ENCODE measurements at places on chromosomes 13 and 19.

DNA sequence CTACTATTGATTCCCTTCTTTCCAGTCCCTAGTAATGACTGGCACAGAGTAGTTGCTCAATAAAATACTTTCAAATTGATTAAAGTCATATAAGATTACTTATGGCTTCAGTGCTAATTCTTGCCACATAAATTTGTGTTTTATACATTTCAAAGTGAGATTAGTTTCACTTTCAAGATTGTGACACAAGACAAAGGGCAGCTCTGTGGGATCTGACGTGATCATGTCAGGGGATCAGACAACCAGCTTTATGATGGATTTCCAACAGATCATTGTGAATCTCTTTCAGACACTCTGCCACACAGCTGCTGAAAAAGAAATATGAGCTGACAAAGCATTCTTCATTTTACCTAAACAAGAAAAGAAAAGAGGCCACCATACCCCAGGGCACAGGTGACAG lies 73.4 kb upstream of the POMP start:
- no peak for DNase-seq

DNA sequence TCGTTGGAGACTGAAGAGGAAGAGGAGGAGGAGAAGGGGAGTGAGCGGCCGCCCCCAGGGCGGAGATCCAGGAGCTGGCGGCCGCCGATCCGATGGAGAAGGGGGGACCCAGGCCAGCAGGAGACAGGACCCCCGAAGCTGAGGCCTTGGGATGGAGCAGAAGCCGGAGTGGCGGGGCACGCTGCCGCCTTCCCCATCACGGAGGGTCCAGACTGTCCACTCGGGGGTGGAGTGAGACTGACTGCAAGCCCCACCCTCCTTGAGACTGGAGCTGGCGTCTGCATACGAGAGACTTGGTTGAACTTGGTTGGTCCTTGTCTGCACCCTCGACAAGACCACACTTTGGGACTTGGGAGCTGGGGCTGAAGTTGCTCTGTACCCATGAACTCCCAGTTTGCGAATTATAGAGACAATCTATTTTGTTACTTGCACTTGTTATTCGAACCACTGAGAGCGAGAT lies 1.8 kb downstream of the GADD45B start:
- no peak for DNase-seq

- DNase-seq = no peak
Measured at GRCh38 chr19:46689358-46689757, 27.6 kb downstream of the PRKD2 start.

- DNase-seq = no peak
Measured at GRCh38 chr13:27304099-27304498, 33.5 kb downstream of the RASL11A start.

GRCh38 chr13:27311518-27312210 lies 41.0 kb downstream of the RASL11A start:
- no peak for DNase-seq

- DNase-seq = no peak
Measured at GRCh38 chr19:30688696-30689095, 316.5 kb downstream of the ZNF536 start.

- DNase-seq = peak; percentile 29
Measured at GRCh38 chr19:9075064-9075949, 11.6 kb upstream of the OR1M1 start.

- DNase-seq = no peak
Measured at GRCh38 chr13:23627410-23627809, 57.2 kb downstream of the TNFRSF19 start.

- DNase-seq = no peak
Measured at GRCh38 chr13:59425211-59425741, 738.5 kb downstream of the DIAPH3 start.

- DNase-seq = peak; percentile 0
Measured at GRCh38 chr13:77507931-77508776, 27.4 kb upstream of the SCEL start.

- DNase-seq = no peak
Measured at GRCh38 chr13:94269557-94269956, 209.9 kb downstream of the DCT start.

GRCh38 chr13:91714855-91715254 lies 316.4 kb downstream of the GPC5 start:
- DNase-seq = no peak

DNA sequence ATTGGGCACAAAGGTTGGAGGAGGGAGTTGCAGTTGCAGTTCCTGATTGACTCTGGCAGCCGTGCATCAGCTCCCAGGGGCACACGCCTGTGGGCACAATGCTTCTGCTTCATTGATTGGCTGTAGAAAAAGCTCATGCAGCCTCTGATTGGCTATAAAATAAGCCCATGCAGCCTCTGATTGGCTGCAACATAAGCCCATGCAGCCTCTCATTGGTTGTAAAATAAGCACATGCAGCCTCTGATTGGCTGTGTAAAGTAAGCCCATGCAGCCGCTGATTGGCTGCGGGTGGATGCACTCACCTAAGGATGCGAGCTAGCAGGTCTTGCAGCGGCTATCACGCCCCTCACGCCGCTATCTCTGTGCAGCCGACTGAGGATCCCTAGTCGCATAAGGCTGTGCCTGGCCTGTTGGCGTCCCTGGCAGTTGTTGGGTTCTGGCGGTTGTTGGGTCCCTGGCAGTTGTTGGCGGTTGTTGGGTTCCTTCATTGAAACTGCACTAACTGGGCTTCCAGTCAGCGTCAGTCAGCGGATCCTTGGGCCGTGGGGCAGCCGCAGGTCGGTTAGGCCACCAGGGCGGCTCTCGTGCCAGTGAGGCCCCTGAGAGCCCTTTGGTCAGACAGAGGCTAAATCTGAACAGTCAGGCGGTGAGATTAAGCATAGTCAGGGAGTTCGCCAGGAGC lies at the start of gene SIGLECL1:
Gene SIGLECL1, plus strand, starts transcription at position 295 of the 682 bp plus-strand sequence. CDS start 12,993 bp downstream, outside the sequence.
- no peak for DNase-seq

- no peak for DNase-seq
Measured at GRCh38 chr13:98206946-98207345, 29.9 kb upstream of the RNF113B start.

GRCh38 chr19:18785179-18786124 lies 5.7 kb downstream of the COMP start:
- DNase-seq = peak; percentile 89

DNA sequence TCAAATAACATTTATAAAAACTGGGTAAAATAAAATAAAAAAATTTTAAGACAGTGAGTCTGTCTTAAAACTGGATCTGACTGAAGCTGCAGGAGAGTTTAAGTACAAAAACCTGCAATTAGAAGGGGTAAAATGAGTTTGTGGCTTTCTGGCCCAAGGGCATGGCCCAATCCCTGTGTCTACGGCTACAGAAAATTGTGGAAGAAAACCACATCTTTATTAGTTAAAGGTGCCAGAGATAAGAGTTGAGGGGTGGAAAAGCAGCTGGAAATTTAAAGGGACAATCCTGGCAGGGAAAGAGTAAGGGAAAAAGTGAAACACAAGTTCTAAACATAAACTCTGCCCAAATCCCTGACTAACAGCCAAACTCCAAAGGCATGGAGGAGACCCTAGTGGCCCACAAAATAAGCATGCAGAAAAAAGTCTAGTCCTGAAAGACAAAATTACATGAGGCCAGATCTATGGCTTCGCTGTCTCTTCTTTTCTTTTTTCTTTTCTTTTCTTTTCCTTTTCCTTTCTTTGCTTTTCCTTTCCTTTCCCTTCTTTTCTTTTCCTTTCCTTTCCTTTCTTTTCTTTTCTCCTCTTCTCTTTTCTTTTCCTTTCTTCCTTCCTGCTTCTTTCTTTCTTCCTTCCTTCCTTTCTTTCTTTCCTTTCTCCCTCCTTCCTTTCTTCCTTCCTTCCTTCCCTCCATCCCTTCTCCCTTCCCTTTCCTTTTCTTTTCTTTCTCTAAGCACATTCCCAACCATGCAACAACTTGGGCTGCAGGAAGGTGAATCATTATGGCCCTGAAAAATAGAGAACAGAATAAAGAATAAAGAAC lies 23.5 kb upstream of the DLEU7 start:
- no peak for DNase-seq

DNA sequence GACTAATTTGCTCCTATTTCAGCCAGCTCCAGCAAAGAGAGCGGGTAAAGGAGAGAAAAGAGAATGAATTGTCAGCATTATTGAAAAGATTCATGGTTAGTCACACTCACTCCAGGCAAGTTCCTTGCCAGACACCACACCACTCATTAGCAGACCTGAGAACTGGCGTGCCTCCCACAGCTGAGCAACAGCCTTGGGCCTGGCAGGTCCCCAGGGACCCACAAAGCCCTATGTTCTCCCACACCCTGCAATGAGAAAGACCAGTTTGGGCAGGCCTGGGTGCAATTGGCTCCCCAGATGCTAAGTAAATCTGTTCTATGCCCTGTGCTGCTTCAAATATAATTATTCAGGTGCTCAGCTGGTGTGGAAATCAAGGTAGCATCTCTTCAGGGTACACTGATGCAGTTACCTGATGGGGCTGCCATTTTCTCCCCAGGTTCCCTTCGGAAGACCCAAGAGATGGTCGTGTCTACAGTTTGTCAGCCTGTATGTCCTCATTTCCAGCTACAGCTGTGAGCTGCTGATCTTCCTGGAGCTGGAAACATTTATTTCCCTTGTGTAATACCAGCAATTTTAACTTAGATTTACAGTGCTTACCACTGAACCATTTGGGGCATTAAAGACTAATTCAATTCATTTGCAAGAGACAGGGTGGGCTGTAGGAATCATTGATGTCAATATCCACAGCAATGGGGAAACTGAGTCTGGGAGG lies 405.0 kb downstream of the COG6 start:
- DNase-seq = peak; percentile 94

- no peak for DNase-seq
Measured at GRCh38 chr19:23882493-23882892, 32.2 kb upstream of the ZNF726 start.

DNA sequence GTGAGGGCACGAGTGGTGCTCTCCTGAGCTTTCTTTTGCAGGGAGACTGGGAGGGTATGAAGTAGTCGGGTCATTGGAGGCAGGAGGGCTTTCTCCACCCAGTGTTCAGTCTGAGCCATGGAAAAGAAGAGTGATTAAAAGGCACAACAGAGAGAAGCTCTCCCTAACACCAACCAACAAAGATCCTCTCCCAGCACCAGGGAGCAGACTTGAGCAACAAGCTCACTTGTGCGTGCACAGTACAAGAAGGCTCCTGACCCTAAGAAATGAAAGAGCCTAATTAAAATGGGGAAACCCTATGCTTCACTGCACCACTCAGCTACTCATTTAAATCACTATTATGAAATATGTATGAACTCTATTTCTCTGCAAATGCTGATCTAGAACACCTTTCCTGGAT lies 276.3 kb upstream of the SOX21 start:
- no peak for DNase-seq

- no peak for DNase-seq
Measured at GRCh38 chr13:48626726-48627451, 26.8 kb upstream of the CYSLTR2 start.

DNA sequence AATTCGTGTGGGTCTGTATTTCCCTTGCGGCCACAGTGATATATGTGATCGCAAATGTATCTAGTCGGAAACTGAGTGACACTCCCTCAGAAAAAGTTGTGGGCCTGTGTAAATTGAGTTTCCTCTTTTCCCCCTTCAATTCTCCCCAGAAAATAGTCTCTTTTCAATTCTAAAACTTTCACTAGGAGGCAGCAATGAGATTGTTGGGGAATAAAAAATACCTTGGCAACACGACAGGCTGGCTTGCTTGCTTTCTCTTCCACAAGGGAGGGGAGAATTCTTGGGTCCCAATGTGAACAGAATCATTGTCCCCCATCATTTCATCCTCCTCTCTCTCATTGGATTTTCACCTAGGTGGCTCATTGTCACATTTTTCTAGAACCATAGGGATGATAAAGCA lies 3.7 kb upstream of the SOX21 start:
- DNase-seq = no peak

DNA sequence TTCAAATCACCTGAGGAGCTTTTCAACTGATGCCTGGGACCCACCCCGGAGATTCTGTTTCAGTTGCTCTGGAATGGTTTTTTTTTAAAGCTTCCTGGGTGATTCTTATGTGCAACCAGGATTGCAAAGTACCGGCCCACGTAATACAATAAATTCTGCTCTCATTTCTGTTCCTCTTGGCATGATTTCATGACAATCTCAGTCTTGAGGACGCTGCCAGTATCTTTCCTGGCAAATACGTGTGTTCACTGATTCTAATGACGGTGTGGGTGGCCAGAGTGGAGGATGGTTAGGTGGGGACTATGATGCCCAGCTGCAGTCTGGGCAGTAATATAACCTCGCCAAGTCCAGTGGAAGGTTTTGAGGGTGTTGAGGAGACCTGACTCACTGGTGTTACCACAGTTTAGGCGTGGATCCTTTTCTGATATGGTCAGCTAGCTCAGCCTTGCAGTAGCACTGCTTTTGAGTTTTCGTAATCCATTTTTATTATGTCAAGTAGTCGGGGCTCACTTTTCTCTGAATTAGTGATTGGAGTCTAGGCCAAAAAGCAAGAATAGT lies 49.4 kb downstream of the FAM124A start:
- no peak for DNase-seq

DNA sequence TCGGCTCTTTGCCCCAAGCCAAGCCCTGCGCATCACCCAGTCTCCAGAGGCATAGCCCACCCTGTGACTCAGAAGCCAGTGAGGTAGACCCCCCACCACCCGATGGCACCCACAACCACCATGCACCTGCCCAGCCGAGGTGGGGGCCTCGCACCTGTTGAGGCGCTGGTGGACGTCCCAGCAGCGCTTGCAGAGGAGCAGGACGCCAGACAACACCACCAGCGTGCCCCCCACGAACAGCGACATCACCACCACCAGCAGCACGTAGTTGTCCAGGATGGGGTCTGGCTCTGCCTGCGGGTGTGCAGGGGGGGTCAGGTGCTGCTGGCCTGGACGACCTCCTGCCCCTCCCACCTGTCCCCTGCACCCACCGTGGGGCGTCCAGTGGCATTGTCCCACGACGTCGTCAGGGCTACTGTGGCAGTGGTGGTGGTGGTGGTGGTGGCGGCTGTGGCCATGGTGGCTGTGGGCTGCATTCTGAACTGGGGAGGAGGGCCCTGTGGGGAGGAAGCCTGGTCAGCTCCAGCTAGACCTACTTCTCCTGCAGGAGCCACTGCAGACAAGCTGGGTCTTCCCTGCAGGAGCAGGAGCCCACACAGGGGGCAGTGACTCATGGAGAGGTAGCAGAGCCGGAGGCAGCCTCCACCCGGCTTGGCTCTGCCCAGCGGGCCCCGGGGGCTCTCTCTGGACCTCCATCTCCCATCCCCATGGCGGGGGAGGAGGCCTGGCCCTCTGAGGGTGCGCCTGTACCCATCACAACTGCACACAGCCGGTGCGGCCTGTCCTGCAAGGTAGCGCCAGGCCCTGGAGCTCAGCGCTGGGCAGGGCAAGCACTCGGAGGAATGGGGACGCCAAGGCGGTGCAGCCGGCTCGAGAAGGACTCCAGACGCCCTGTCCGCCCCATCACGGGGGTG lies 1.9 kb downstream of the CBARP start:
- no peak for DNase-seq
